ENCODE measurements at places on chromosomes 6 and 20.

- no peak for DNase-seq
Measured at GRCh38 chr6:113597231-113597583, 259.9 kb upstream of the MARCKS start.

DNA sequence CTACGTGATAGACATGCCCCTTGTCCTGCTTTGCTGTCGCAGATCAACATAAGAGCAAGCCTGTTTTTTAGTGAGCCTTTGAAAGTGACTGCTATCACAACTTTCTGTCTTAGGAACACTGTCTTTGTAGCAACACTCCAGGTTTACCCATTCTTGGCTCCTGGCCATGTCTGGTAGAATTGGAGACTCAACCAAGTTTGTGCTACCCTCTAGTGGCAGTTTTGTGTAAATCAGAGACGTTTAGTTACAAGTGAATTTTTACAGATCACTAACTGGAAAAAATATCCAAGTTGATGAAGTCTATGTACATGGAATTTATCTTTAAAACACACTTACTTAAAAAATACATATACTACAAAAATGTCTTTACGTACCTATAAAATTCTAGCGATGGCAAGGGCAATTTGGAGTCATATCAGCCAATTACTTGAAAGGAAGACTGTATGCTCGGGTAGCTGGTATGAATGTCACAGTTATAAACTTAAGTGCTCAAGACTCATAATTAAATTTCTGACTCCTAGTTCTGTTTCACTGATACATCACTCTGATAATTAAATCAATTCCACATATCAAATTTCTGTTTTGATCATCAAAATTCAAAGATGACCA, 101.4 kb downstream of the ADGB start:
- DNase-seq: peak; percentile 45

DNA sequence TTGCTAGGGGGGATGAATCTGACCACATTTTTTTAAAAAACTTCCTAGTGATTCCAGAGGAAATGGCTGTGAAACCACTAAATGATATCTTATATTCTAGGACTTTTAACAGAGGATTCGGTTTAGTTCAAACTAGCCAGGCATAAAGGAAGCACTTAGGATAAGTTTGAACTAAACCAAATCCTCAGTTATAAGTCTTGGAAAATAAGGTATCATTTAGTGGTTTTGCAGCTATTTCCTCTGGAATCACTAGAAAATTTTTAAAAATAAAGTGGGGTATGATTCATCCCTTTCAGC, 327.9 kb upstream of the QKI start:
- no peak for DNase-seq

DNA sequence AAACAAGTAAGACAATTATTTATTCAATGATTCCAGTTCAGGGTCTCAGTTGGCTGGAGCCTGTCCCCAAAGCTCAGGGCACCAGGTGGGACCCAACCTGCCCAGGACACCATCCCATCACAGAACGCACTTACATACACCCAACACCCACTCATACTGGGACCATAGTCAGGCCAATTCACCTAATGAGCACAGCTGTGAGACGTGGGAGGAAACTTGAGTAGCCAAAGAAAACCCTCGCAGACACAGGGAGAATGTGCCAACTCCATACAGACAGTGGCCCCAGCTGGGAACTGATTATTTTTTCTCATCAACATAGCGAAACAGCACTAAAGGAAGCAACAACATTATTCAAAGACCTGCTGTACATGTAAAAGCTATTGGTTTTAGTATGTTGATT, 58.6 kb upstream of the DOK5 start:
- no peak for DNase-seq

GRCh38 chr6:154453329-154453728, 57.2 kb downstream of the CNKSR3 start:
- DNase-seq: no peak

DNA sequence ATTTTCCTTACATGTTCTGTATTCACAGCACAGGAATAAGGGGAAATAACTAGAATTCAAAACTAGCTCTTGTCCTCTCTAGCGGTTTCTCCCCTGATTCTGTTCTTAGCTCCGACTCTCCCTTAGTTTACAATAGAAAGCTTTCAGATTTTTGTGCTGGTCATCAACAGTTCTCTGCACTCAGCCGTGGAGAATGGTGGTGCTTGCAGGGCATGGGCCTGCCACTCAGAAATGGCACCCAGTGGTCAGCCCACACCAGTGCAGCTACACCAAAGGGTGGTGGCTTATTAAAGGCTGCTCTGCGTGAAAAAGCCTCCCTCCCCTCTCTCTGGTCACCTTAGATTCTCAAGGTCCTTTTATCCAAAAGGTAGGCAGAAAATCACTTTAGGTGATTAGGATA, 123.5 kb downstream of the SASH1 start:
- no peak for DNase-seq

DNA sequence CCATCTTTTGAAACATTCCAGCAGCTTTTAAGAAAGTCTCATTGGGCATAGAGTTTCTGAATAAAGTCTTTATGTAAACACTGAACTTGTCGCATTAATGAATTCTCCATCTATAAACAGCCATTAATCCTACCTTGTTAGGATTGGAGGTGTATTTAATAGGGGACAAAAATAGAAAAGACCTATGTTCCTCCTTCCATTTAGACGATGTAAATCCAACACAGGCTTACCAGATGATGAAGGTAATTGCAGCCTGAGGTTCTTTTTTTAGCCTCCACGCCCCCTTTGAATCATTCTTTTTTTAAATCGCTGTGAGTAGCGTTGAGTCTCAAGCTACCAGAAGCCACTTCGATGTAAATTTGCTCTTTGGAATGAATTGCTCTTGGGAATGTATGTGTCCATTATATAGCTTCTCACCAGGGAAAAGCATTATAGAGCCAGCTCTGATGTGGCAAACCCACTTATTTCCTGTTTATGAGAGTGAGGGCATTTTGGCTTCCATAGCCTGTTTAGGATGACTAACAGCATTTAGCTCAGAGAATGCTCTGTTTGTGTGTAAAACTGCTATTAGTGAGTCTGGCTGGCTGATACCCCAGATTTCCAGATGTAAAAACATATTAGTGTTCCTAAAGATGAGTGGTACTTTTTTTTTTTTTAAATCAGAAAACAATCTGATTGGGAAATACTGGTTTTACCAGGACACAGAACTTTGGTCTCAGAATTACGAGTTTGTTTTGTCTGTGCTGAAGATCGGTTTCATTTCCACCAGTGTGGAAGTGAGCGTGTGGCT, 74.9 kb upstream of the CLDN20 start:
- DNase-seq: no peak

GRCh38 chr20:50394569-50394968, 115.6 kb upstream of the PTPN1 start:
- no peak for DNase-seq

DNA sequence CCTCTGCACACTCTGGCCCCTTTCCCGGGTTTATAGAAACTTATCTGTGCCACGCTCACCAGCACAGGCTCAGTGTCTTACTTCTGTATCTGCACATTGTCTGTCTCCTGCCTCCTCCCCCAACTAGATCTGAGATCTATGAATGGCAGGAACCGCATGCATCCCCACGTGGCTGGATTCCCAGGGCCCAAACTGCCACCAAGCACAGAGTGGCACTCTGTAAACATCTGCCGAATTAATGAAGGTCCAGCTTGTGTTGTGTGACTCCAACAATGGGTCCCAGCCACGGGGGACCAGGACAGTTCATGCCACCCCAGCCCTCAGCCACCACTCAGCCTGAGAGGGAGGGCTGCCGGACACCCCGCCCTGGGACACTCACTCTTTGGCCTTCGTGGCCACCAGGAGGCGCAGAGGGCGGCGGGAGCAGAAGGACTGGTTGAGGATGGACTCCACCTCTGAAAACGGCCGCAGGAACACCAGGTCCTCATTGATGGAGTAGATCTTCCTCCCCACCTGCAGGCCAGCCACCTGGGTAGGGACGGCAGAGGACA, 171.1 kb downstream of the PREX1 start:
- DNase-seq: no peak

GRCh38 chr6:85172705-85173104, 277.2 kb upstream of the NT5E start:
- DNase-seq: no peak

DNA sequence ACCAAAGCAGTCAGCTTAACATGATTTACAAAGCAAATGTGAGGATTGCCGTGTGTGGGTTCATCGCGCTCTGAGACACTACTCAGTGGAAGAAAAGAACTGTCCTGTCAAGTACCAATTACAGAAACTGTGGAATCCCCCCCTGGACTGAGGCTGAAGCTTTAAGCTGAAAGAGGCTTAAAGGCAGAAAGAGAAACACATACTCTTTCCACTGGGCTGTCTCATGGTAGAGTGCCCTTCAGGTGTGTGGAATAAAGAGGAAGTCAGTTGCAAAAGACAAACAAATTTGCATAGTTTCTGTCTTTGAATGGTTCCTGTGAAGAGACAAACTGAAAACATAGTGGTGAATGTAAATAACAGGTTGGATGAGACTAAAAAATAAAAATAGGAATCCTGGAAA, 560.4 kb upstream of the SYNCRIP start:
- DNase-seq: no peak

All from GM20000 (cell line).